Activated CD4-positive, alpha-beta T cell treated with anti-CD3 and anti-CD28 coated beads for 24 hours (primary cell): ENCODE measurements at places on chromosomes 6 and 20.

DNA sequence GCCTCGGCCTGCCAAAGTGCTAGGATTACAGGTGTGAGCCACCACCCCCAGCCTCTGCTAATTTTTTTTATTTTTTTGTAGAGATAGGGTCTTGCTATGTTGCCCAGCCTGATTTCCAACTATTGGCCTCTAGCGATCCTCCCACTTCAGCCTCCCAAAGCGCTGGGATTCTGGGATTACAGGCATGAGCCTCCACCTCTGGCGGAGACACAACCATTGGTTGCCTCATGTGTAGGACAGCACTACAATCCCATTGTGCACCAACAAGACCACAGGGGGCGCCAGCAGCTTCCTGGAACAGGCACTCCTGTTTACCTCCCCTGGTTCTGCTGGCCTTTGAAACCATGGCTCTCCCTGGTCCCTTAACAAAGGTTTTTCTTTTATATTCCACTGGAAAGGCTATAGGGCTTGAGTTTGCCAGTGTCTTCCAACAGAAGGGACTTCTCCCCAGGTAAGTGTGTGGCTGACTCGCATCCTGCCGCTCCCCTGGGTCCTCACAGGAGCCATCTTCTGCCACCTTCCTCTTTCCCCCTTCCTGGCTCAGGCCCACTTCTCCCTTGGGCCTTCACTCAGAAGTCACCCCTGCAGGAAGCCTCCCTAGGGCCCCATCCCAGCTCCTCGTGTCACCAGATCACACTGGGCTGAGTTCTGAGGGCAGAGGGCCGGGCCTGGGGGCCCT lies 39.2 kb upstream of the TLDC2 start:
- peak; percentile 56 for DNase-seq

DNA sequence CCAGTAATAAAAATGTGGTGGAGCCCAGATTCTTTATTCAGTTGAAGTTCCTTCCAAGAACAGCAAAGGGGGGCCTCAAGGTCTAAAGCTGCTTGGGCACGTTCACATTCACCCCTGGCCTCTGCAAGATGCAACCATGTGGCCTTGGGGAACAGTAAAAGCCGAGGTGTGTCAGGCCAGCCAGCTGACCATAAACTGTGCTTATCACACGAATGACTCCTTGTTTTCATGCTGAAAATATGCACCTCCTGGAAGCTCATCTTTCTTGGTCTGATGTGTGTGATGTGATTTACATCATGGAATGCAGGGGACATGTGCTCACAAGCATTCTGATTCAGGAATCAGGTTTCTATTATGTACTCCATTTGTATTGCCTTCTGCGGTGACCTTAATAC lies 211.6 kb upstream of the MARCKS start:
- DNase-seq = no peak

GRCh38 chr20:34549291-34549928 lies 9.1 kb upstream of the MAP1LC3A start:
- DNase-seq = no peak

GRCh38 chr6:86937219-86938079 lies at the start of gene HTR1E:
Gene HTR1E (plus strand): TSS chr6:86937528. CDS start chr6:87015335, 77,807 bp downstream.
- DNase-seq = no peak

DNA sequence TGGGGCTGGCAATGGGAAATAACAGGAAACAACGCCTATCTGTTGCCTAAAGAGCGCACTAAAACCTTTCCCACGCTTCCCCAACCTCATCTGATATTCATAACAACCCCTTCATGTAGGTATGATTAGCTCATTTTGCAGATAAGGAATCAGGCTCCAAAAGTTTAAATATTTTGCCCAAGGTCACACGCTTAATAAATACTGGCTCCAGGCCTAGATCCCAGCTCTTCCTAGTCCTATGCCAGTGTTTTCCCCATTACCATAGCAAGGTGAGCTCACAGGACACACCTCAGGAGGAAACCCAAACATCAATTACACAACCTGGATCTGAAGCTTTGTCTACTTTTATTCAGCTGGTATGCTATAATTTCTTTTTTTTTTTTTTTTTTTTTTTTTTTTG lies 19.6 kb downstream of the MBOAT1 start:
- DNase-seq = no peak

DNA sequence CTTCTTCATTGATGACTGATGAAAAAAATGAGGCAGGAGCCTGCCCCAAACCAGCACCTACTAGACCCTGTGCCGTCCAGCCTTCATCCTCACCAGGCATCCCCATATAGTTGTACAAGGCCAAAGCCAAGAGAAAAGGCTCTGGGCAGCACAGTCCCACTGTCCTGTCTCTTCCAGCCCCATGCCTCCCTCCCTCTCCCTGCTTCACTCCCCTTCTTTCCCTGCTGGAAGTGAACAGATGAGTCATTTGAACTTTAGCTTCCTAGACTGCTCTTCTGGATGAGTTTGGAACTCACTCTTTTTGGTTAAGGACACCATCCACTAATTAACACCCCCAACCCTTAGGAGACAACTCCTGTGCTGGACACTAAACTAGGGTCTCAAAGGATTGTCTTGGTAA lies 235.2 kb downstream of the LRFN2 start:
- no peak for DNase-seq

- no peak for DNase-seq
These were observed 16.2 kb upstream of the CST3 start for GRCh38 chr20:23654000-23654399.

DNA sequence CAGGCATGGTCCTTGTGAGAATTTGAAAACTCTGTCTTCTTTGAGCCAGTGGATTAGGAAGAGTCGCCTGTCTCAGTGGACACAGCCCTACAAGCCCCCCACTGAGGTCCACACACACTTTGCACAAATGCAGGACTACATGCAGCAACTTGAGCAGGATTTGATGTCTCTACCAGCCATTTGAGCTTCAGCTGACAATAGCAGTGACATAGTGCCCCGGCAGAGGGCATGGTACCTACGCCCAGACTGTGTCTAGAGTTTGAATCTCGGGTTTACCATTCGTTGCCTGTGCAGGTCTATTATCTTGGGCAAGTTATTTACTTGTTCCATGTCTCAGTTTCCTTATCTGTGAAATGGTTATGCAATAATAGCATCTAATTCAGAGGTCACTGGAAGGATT lies 580.1 kb downstream of the TFAP2B start:
- no peak for DNase-seq

DNA sequence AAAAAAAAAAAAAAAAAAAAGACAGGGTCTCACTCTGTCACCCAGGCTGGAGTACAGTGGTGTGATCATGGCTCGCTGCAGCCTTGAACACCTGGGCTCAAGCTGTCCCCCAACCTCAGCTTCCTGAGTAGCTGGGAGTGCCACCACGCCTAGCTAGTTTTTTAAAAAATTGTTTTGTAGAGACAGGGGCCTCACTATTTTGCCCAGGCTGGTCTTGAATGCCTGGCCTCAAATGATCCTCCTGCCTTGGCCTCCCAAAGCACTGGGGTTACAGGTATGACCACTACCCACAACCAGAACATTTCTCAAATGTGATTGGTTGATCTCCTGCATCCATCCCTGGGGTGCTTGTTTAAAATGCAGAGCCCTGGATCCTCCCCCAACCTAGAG lies 5.6 kb upstream of the RBCK1 start:
- DNase-seq = no peak

DNA sequence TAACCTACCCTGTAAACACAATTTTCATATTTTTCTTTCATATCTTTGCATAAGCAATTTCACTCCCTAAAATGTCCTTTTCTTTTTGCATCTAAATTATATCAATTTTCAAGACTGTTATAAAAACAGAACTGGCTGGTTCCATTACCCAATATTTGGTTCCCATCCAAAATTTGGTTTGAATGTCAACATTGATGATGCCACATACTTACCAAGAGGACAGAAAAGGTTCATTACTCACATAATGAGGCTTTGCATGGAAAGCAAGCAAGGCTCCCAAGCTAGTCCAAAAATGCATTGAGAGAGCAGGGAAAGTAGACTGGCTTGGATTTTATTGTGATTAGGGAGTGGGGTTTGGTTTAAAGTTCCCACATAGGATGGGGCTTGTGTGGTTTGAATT lies 144.4 kb upstream of the AKIRIN2 start:
- no peak for DNase-seq

DNA sequence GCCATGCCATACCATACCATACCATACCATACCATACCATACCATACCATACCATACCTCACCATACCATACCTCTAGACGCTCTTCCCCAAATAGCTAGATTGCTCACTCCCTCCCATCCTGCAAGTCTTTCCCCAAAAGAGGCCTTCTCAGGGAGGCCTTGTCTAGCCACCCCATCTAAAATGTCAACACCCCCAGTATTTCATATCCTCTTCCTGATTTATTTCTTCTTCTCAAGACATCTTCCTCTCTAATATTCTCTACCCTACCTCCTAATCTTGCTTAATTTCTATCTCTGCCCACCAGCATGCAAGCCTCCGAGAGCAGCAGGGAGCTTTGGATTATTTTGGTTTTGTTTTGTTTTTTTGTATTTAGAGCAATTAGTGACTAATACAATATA lies 225.2 kb upstream of the RREB1 start:
- no peak for DNase-seq

DNA sequence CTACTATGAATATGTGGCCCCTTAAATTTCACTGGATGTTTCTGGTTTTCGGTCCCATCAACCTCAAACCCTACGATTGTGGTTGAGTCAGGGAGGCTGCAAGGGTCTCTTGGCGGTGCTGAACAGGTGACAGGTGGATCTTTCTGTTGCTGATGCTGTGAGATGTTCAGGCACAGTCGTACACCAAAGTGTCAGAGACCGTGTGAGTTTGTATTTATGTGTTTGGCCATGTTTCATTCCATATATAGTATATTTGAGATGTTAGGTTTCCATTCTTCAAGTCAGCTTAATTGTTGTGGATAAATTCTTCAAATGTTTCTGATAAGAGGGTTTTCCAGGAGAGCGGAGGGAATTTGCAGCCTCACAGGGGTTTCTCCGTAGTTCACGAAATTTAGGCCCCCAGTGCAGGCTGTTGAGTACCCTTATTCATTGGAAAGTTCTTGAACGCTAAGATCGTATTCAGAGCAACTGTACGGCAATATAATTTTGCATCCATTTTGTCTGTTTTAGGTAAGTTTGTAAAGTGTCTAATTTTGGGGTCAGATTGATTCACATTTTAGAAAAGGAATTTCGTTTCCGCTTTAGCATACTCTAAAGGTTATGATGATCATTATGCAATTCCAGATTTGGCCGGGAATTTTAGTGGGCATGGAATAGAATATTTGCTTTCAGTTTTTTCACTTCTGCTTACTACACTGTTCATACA lies 1.2 kb downstream of the TAB2 start:
- no peak for DNase-seq

DNA sequence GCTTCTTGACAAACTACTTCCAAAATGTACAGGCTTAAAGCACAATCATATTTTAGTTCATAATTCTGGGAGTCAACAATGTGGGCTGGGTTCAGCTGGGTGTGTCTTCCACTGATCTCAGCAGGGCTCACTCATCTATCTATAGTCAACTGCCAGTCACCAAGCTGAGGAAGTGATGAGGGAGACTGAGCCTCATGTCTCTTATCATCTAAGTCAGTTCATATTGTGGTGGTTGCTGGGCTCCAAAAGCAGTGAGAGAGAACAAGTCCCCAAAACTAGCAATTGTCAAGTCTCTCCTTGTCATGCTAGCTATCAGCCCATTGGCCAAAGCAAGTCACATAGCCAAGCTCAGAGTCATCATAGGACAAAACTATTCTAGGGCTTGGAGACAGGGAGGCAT lies 465.9 kb upstream of the ARID1B start:
- no peak for DNase-seq

DNA sequence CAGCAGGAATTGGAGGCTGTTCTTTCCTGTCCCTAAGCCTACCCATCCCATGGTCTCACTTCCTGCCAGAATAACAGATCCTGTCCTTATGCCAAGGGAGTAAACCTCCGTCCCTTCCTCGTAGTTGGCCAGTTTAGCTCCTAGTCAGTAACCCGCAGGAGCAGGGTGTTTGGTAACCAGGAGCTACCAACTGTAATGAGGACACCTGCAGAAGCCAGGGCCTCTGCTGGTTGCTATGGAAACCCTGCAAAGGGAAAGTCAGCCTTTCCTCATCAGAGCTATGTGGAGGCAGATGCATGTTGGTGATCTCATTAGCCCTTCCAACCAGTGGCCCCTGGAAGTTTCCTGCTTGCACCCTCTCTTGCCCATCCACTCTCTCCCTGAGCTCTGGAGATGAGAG lies 368.2 kb upstream of the SULF2 start:
- no peak for DNase-seq

- no peak for DNase-seq
These were observed 34.7 kb upstream of the SYNJ2 start for GRCh38 chr6:157946865-157947532.

- DNase-seq = no peak
These were observed 97.4 kb upstream of the IFNGR1 start for GRCh38 chr6:137316626-137317025.

- DNase-seq = no peak
These were observed 27.7 kb upstream of the CARMIL1 start for GRCh38 chr6:25251426-25251825.

- no peak for DNase-seq
These were observed 107.0 kb downstream of the POPDC3 start for GRCh38 chr6:105072798-105073199.

GRCh38 chr20:41287327-41287726 lies 30.2 kb downstream of the ZHX3 start:
- DNase-seq = no peak

DNA sequence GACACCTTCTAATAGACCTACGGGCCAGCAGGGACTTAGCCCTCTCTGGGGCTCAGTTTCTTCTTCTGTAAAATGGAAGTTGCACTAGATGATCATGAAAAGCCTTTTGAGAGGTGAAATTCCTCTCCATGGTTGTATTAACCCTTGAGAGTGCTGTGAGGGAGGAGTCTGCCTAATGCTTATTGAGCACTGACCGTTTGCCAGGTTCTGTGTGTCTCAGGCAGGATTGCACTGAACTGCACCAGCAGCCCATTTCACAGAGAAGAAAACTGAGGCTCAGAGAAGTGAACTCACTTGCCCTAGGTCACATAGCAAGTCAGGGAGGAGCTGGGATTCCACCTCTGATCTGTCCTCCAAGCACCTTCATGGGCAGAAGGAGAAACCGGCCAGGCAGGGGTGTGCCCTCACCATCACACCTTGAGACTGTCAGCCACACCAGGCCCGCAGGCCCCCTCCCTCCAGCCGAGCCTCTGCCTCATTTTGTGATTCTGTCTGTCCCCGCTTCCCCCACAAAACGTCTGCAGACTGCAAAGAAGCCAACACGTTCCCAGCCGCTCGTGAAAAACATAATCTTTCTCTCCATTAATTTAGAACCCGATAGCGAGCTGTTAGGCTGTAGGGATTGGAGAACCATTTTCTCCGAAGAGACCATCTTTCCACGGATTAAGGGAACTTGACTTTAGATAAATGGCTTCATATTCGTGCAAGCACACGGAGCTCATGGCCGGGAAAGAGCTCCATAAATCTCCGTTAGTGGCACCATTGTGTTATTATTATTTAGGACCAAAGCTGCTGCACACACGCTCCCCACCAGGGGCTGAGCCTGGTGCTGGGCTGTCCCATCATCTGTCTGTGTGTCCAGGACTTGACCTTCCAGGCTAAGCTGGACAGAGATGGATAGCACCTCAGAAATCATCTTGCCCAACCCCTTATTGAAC lies 46.0 kb downstream of the KIAA1755 start:
- DNase-seq = no peak
